ENCODE measurements at places on chromosomes 12 and 14. TPM values are rescaled to one million over a fixed set of nuclear protein-coding genes. Genes with fewer than 3 reads are reported as not detected.

GALNT9 gene
- total RNA-seq = 8.3 TPM

BATF gene
- total RNA-seq = not detected

CLEC1A gene
- 0.09 TPM for total RNA-seq

LRRC43 gene
- 0.43 TPM for total RNA-seq

FOXG1 gene
- total RNA-seq = not detected

TEP1 gene
- total RNA-seq = 8.9 TPM

HOXC6 gene
- total RNA-seq = 2.9 TPM

ADAMTS20 gene
- total RNA-seq = not detected

SIRT4 gene
- total RNA-seq = 0.35 TPM

NOS1 gene
- not detected for total RNA-seq

ANKRD33 gene
- not detected for total RNA-seq

BAZ2A gene
- total RNA-seq = 25.7 TPM

CFL2 gene
- 53.9 TPM for total RNA-seq

PRB2 gene
- total RNA-seq = not detected

PLA2G1B gene
- not detected for total RNA-seq

CD163 gene
- not detected for total RNA-seq

SERPINA12 gene
- not detected for total RNA-seq

PRH2 gene
- 2.3 TPM for total RNA-seq

All from pericardium fibroblast (primary cell).